ENCODE measurements at places on chromosomes 2 and 18.
A peak's percentile ranks its signal among the peaks of the same experiment; 100 is the strongest.

GRCh38 chr2:219957820-219958219, 330.4 kb downstream of the SLC4A3 start:
- no peak for DNase-seq

- DNase-seq: no peak
Observed at GRCh38 chr18:13577781-13578180, 148.6 kb downstream of the FAM210A start.

DNA sequence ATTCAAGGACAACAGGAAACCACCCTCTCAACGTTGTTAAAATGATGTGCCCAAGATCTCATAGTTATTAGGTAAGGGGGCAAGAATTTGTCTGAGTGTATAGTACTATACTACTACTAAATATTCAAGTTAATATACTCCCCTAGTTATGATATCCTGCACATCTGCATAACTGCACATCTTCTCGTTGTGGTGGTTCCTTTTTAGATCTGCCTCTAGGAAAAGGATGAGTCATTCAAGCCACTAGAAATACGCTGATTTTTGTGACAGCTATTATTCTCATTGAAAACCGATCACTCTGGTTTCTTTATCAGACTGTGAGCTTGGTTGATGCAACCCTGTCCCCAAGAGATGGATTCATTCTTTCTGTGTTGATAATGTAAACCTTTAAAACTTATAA, 1067.0 kb upstream of the FANCL start:
- DNase-seq: no peak

DNA sequence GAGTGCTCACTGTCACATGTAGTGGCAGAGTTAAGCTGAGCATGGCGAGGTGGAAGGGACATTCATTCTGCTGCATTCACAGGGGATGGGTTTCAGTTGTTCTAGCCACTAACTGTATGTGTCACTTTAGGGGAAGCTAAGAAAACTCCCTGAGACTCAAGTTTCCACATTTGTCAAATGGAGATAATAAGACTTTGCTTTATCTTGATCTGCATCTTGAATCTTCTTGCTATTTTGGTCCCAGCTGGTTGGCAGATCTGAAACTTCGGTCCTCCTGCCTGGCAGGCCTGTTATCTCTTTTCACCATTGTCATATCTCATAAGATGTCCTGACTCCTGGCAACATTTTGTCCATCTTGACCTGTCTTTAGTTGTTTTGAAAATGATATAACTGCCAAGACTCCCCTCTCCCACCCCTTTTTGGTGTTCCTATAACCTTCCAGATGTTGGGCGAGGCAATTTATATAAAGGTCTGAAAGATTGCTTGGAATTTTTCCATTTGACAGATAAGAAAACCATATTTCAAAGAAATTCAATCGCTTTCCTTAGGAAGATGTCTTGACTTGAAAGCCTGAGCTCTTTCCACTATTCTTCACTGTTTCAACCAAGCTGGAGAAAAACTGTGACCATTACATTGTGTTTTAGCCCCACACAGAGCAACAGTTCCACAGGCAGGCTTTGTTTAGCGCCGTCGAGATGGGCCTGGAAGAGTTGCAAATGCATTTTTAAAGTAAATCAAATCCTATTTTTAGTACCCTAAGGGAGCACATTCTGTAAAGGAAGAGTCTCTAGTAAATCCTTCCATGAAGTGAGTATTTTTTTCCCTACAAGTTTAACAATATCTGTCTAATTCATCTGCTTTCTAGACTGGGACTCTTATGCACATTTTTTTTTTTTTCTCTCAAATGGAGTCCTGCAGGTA, 33.4 kb downstream of the MYCN start:
- DNase-seq: no peak

DNA sequence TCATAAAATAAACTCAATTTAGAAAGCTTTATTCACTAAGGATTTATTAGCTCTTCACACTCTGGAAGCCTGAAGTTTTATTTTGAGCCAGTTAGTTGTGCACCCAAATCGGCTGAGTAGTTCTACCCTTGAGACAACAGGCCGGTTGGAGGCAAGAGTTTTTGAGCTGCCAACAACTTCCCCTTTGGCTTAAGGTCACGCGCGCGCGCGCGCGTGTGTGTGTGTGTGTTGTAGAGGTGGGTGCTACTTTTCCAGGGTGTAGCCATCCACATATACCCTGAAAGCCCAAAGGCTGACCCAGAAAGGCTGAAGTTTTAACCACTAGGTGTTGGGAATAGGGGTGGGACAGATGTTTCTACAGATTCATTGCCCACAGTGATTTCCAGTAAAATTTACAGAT, 150.2 kb upstream of the LHCGR start:
- no peak for DNase-seq

- peak; percentile 39 for DNase-seq
Observed at GRCh38 chr2:44244135-44244871, 31.0 kb upstream of the SLC3A1 start.

DNA sequence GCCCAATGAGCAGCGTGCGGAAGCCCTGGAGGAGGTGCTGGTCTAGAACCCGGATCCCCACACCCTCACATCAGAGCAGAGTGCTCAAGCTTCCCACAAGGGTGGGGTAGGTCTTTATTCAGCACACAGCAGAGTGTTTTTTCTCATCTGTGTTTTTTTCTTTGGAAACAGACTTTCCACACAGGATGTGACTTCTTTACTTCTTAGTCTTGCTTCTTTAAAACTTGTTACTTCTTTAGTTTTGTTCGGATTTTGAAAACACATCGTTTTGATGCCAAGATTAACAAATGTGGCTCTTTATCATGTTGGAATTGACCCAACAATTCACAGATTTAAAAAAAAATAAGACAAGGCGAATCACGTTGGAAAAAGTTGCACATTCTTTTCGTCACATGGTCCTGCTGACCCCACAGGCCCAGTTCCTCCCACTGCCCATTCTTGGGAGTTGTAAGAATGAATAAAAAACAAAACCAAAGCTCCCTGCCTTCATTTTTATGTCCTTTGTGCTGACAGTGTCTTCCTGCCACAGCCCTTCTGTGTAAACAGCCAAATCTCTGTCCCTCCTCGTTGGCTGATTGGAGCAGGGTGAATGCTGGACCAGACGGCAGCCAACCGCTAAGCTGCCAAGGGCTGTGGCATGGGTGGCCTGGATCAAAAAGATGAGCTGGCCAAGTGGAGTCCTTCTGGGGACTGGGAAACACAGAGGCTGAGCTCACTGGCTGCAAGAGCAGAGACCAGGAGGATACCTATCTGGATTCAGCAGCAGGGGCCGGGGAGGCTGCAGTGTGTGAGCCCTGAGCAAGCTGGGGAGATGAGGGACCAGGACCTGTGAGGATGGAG, 81.6 kb downstream of the TWIST2 start:
- no peak for DNase-seq

DNA sequence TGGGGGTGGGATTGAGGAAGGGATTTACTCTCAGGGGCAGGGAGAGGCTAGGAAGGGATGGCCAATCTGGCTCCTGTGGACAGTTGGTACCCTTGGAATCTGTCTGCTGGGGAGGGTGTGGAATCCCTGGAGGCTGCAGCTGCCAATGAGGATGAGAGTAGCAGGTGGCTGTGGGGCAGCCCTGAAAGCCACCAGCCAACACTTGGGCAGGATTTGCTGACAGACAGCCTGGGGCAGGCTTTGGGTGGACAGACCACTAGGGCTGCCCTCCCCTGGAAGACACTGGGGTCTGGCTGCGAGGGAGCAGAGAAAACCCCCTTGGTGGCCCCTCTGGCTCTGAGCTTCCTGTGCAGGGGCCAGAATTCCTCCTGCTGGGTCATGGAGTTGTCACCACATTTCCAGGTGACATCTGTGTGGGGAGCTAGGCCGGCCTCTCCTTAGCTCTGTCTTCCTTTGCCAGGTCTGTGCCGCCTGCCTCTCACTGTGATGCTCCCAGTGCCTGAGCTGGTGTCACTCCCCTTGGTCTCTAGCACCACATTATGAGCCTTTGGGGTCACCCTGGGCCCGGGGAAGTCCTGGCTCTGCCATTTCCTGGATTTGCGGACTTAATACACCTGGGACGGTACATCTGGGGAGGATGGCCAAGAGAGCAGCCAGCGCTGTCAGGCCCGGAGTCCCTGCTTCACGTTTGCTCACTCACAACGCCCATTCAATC, 13.4 kb upstream of the ARHGEF4 start:
- no peak for DNase-seq

GRCh38 chr2:38610851-38611801, 8.4 kb upstream of the HNRNPLL start:
- no peak for DNase-seq

DNA sequence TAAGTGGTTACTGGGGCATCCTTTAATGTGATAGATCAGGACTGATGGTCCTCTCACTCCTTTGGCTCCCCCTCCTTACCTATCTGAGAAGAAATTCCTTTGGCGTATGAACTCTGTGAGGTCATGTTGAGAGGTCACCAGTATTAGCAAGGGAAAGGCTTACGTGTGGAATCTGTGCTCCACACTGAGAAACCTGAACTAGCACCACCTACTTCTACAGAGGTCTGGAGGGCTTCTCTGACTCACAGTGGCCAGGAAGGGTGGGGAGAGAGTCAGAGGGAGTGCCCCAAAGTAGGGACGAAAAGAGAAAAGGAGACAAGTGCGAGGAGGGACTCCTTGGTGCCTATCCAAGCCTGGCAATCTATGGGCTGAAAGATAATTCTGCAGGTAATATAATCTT, 348.6 kb downstream of the TNS1 start:
- no peak for DNase-seq

DNA sequence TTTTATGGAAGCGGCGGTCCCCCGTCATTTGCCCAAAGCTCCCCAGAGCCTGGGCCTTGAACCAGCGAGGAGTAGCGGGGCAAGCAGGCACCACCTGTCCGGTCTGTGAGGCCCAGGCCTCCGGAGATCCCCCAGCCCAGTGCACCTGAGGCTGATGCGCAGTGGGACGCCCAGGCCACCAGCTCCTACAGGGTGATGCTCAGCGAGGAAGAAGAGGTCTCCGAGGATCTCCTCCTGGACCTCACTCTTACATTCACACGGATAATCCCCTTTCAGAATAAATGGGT, 220.2 kb downstream of the NDUFA10 start:
- no peak for DNase-seq

DNA sequence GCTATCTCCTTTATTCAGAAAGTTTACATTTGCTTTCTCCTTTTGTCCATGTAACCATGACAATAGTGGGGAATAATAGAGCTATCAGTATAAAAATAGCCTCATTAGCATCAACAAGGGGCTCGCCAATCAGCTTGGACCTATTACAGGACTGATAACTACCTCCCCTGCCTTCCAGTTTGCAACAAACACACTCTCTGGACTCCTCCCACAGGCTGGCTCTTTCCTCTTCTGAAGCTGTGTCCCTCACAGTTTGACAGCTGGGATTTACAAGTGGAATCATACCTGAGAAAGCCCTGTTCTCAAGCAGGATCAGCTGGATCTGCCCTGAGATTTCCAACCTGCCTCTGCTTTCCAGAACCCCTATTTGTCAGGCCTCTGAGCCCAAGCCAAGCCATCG, 162.5 kb downstream of the GRB14 start:
- DNase-seq: no peak

DNA sequence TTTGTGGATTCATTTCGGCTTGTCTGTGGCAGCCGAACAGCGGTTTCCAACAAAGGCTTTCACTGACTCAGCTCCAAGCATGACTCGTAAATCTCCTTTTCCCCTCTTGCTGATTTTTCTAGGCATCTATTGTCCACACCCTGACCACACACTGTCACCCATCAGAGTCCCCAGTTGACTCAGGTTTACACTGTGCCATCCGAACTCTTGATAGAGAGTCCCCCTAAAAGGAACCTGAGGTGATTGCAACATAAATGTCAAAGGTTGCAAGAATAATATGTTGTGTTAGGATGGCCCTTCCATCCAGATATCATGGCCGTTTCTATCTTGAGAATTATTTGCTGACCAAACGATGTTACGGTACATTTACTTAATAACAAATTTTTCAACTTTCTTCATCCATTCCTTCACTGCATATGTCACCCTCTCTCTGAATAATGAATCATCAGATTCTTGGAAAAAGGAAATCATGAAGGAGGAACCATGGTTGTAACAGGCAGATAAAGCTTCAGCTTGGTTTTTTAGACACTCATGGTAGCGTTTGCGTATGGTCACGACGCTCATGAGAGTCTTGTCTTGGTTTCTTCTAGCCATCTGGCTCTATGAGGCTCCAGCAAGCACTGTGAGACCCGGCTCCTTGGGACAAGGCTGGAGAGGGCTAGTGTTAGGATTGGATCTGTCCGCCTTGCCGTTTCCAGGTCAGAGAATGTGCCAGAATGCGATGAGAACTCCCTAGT, 72.1 kb downstream of the NPAS2 start:
- no peak for DNase-seq

DNA sequence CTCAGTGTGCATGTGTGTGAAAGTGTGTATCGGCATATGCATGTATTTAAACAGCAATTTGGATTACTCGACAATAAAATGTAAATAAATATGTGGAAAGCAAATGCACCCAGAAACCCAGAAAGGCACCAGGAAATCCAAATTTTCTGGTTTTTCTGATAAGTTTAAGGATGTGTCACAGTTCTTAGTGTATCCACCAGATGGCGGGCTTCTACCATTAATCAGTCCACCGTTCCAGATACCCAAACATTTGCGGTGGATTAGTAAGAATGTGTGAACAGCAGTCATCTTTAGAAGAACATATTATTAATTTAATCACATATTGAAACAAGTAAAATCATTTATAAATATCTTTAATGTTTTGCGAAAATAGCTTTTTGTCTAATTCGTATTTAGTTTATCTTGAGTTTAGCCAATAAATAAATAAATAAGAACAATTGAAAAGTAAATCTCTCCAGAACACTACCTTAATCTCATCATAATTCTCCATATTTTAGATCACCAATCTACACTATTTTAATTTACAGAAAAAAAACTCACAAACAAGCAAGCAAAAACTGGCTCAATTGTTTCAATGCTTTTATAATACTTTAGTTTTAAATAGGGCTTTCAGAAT, 298.9 kb downstream of the DSEL start:
- peak; percentile 53 for DNase-seq

- DNase-seq: no peak
Observed at GRCh38 chr18:32049393-32050171, 31.0 kb downstream of the RNF125 start.

- no peak for DNase-seq
Observed at GRCh38 chr18:3610813-3611212, 160.8 kb downstream of the TGIF1 start.

DNA sequence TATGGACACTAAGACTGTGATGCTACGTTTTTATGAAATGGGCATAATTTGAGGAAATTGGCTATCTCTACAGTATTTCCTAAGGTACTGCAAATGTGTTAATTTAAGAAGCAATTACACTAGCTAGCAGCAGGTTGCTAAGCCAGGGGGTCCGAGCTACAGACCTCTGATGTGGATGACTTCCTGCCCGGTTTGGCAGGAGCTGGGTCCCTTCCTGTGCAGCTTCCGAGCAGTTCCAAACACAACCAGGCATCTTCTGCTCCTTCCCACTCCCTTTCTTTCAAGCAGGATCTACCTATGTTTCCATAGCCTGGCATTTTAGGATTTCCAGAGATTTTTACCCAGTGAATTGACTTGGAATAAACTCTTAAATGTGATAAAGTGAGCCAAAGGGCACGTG, 55.7 kb downstream of the SCN2A start:
- DNase-seq: no peak

DNA sequence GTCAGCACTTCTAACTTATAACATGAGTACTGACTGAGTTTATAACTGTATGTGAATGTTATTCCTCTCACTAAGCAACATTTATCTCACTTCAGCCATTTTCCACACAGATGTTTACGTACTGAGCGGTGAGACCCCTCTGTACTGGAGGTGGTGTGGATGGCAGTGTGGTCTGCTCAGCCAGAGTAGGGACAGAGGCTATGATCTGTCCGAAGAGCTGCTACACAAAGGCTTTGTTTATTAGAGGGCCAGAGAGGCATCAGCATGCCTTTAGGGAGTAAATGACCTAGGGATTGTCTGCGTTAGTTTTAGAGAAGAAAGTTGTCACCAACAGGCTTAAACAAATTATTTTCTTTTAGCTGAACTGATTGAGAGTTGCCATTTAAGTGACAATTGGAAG, 23.2 kb upstream of the TACR1 start:
- no peak for DNase-seq
